ENCODE measurements at places on chromosomes 2 and 18.

DNA sequence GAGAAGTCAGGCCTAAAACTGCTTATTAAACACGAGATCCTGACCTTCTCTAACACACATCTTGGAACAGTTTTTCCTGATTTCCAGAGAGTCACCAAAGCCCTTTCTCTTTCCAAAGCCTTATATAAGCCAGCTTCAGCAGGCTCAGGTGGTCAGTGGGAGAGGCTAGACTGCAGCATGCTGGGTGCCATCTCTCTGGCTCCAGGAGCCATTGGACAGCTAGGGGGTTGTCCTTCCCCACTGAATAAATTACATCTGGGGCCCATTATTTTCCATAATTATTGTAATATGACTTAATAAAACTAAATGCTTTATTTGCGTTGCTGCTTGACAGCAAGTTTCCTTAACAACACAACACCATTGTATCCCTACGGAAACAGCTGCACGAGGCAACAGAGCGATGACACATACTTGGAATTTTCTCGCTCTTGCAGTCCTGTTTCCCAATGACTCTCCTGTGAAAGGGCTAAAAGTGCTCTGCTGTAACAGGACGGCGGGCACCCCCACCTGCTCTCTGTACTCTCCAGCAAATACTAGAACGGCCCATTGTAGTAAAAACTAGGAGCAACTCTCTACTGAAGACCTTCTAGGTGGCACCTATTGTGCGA, 160.6 kb downstream of the RNF144A start:
- no peak for DNase-seq

GRCh38 chr2:226888971-226889370, 53.1 kb downstream of the RHBDD1 start:
- no peak for DNase-seq

- DNase-seq: no peak
Measured at GRCh38 chr2:11337909-11338308, 6.5 kb downstream of the ROCK2 start.

DNA sequence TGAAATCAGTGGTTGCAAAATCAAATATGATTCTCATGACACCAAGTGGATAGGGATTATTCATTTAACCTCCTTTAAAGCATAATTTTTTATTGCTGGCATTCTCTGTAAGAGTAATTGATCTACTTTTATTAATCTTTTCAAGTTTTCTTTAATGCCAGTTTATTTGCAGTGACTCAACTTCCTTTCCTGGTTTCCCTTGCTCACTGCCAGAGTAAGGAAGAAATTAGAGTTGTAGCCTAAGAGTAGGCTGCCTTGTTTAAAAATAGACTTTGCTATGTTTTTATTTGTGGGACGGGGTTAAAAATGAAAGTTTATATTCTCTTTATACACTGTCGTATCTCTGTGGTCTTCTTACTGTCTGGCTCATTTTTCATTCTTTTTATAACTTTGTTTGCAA, 148.6 kb downstream of the WDR7 start:
- DNase-seq: no peak

DNA sequence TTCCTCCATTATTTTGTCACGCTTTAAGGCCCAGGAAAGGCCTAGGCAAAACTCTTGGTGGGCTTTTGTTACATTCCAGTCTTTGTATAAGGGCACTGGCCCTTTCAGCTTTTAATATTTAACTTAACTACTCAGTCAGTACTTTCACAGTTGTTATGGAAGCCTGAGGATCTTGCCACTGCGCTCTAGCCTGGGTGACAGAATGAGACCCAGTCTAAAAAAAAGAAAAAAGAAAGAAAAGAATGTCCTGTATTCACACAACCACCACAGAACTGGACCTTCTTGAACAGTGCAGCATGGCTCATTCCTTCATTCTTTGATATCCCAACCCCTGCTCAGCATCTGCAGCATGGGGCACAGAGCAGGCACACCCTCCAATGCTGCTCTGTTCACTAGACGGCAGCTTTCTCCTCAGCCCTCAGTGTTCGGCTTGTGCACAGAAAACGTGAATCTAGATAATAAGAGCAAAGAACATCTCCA, 93.4 kb upstream of the MSH2 start:
- DNase-seq: no peak

- no peak for DNase-seq
Measured at GRCh38 chr2:28801726-28802125, 8.9 kb upstream of the SPDYA start.

- no peak for DNase-seq
Measured at GRCh38 chr2:168970711-168971233, 60.4 kb downstream of the ABCB11 start.

GRCh38 chr2:232463701-232464543, 8.0 kb downstream of the ALPI start:
- no peak for DNase-seq

GRCh38 chr2:174682007-174682577, 82.2 kb downstream of the CHRNA1 start:
- peak; percentile 29 for DNase-seq

DNA sequence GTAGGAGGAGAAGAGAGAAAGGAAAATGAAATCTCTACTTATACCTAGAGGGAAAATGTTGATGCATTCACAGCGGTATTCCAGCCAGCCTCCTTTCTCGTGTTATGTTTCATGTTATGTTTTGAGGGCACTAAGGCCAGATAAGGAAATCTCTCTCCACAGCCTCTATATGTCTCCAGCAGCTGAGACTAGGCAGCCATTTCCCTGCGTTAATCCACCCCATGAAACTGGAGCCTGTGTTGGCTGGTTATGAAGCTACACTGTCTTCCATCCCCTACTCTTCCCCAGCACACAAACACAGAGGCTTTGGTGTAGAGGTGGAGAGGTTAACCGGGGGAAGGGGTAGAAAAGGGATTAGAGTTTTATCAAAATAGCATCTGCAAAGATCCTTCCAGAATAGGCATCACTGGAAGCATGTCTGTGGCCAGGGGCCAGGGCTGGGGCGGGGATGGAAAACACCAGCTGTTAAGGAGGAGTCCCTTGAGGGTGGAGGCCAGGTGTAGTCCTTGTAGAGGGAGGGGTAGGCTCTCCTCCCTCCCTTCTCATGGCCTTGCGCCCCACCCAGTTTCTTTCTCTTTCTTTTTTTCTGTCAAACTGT, 100.9 kb upstream of the TNP1 start:
- no peak for DNase-seq

DNA sequence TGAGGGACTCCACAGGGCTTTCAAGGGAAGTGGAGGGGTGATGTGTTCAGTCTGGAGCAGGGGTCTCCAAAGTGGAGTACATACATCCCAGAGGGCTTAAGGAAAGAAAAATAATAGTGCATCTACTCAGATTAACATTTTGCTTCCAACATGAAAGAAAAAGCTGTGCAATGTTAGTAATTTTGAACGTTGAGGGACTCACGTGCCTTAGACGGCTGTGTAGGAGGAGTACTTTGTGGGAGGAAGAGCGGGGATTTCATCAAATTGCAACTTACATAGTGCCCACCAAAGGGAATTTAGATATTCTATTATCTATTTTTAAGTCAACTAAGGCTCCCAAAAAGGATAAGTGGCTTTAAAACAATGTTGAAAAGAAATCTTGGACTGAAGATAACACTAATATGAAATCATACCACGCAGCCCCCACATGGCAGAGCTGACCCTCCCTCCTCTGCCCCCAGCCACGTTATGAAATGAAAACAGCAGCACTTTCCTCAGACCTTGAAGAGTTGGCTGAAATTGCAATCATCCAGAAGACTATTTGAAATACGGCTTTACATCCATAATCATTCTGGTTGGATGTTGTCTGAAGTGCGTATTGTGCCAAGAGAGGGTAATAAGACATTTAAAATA, 42.9 kb downstream of the MEX3C start:
- DNase-seq: no peak

DNA sequence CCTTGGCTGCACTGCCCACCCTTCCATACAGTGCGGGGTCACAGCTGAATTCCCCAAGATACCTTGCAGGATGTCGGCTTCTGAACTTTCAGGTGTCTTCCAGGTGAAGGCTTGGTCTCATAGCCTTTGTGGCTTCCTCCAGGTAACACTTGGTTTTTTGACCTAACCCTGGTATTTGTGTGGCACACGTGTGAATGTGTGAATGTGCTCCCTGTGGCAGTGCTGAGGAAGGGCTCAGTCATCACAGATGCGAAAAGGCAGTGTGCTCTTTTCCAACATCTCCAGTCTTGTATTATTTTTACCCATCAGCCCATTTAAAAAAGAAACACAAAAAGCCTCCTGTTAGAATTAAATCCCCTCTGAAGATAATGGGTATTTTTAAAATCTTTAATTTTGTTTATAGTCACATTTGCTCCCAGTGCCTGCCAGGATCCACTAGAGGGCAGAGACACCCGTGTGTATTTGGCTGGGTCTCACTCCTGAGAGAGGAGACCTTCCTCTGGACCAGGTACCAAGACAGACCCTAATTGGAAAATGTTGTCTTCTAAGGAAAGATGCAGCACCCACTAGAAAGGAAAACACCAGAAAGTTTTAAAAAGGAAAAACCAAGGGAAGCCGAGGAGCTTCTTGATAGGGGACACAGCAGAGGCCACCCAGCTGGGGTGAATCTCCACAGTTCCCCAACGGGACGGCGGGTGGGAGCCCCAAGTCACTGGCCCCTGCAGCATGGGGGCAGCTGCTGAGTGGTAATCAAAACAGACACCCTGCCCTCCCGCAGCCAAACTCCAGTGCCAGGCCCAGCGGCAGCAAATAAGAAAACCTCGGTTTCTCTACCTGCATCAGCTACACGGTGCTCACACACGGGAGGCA, 27.7 kb downstream of the FAM110C start:
- no peak for DNase-seq

GRCh38 chr2:20626698-20627513, 24.0 kb downstream of the HS1BP3 start:
- no peak for DNase-seq

DNA sequence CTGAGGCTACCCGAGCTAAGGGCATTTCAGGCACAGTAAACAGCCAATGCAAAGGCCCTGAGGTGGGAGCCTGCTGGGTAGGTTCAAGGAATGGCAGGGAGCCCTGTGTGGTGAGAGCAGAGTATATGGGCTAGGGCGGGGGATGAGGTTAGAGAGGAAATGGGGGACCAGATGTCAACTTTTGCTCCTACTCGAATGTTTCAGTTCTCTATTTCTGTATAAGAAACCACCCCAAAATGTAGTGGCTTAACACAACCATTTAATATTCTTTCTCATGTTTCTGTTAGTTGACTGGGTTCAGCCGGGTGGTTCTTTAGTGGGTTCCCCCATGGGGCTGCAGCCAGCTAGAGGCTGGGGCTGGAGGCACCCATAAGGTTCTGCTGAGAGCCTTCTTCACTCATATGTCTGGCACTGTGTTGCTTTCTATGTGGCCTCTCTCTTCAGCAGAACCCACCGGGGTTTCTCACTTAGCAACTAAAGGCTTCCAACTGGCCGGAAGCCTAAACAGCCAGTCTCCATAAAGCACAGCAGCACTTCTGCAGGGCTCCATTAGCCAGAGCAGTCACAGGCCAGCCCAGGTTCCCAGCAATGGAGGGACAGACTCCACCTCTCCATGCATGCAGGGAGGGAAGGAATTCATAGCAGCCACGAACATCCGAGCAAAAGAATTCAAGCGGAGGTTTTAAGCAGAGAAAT, 5.6 kb upstream of the ATOH8 start:
- no peak for DNase-seq

DNA sequence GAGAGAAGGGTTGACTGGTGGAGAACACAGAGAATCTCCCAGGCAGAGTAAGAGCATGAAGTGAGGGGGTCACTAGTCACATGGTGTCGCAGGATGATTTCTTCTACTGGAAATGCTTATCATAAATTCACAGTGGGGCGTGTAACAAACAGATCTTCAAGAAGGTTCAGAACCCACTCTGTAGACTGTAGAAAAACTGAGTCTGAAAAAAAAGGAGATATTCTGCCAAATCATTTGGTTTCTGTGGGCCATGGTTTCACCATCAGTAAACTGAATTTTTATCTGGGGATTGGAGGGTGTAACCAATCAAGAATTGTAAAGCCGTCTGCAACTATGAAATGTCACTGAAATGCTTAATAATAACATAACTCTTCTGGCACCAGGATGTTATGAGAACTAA, 15.0 kb downstream of the TPGS2 start:
- DNase-seq: no peak

- no peak for DNase-seq
Measured at GRCh38 chr2:209845666-209846065, 74.0 kb downstream of the UNC80 start.

GRCh38 chr18:76260941-76261472, 234.0 kb downstream of the ZNF516 start:
- no peak for DNase-seq

DNA sequence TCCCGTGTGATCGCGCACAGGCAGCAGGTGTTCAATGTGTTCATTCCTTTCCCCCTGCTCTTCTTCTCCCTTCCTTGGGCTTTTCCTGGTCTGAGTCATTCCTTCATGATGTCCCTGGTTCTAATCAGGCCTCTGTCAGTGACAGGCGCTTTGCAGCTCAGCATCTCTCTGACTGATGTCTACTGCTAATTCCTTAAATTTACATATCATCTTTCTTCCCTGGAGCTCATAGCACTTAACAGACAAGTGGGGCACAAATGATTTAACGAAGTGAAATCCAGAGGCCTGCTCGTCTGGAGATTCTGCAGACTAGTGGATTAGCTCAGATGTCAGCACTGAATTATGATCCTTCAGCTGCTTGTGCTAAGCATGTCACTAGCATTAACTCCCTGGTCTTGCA, 77.9 kb downstream of the NRP2 start:
- no peak for DNase-seq

GRCh38 chr2:30984148-30984547, 154.1 kb downstream of the GALNT14 start:
- DNase-seq: no peak

DNA sequence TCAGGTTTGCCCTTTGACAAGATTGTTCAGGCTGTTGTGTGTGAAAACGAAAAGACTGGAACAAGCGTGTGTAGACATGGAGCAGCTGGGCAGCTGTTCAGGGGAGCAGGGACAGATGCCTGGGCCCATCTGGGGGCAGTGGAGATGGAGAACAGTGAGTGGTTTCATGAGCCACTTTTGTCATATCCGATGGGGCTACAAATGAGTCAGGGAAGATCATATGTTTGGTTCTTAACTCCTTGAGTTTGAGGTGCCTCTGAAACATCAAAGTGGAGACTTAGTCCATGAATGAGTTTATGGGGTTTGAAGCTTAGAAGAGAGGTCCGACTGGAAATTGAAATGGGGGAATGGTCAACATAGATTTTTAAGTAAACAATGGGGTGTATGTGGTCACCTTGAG, 9.3 kb upstream of the PLB1 start:
- DNase-seq: no peak

GRCh38 chr2:186891185-186891621, 42.2 kb upstream of the ZSWIM2 start:
- no peak for DNase-seq

DNA sequence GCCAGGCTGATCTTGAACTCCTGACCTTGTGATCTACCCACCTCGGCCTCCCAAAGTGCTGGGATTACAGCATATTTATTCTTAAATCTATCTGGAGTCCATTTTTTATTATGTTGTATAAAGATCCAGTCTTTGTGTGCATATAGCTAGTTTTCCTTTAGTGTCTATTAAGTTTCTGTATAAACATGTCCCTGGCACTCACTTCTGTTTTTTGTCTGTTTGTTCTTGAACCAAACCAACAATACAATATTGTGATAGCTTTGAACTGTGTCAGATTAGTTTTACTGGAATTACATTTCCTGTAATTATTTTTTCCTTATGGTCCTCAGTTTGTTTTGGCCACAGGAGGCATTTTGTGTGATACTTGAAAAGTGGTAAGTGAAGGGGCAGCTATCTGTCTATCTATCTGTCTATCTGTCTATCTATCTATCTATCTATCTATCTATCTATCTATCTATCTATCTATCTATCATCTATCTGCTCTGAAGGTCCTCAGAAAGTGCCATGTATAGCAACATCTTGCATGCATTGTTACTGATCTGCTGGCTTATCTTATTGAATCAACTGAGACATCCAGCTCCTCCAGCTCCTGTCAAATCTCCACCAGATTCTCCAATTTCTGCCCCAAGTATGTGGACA, 70.9 kb upstream of the ACVR1 start:
- DNase-seq: no peak

Measured in activated CD4-positive, alpha-beta T cell treated with anti-CD3 and anti-CD28 coated beads, Interleukin-2, amount 50 U/mL, for 1 hour (primary cell).